ENCODE measurements at places on chromosomes 6 and 20.

GRCh38 chr20:9186396-9186795, 117.5 kb downstream of the PLCB4 start:
- no peak for DNase-seq

DNA sequence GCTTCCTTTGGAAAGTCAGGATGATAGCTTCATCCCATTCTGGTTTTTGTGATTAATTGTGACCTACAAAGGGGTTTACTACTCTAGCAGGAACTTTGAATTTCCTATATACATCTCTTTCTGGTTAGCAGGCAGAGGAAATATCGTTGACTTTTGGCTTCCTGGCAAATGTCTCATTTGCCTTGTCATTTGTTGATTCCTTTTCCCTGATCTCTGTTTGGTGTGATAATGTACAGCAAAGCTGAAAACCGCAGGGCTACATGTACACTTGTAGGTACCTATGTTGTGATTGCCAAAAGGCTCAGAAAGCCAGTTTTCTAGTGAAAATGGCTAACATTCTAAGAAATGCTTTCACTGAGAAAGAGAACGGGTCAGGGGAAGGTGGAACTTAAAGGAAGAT, 44.3 kb downstream of the TOP1 start:
- DNase-seq, result no peak

- DNase-seq, result no peak
Observed at GRCh38 chr6:43634702-43635303, 837 bp upstream of the MAD2L1BP start.

DNA sequence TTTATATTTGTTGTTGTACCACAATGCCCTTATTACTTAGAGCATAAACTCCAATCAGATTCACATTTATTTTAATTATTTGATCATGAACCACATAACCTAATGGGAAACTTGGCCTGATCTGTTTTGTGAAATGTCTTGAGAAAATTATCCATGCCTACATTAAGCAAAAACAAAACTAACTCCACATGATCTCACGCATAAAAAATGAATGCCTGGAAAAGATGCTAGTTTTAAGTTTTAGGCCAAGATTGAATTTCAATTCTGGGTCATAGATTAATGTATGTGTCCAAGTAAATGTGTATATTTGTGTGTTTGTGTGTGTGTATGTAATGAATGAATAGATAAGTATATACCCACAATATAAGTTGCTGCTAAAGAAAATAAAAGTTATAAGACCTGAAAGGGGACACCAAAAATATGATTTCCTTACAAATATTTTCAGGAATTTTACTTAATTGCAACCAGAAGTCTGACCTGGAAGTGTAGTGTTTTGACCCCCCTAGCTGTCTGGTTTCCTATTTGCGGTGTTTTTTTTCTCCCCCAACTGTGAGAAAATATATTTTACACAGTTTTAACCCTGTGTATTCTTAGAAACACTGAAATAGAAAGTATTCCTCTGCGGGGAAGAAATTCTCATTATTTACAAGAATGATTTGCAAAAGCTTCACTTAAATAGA, 97.2 kb downstream of the JAG1 start:
- DNase-seq, result no peak

GRCh38 chr20:4656491-4656890, 65.2 kb upstream of the PRND start:
- no peak for DNase-seq

- no peak for DNase-seq
Observed at GRCh38 chr6:99269207-99269606, 80.3 kb downstream of the FAXC start.

DNA sequence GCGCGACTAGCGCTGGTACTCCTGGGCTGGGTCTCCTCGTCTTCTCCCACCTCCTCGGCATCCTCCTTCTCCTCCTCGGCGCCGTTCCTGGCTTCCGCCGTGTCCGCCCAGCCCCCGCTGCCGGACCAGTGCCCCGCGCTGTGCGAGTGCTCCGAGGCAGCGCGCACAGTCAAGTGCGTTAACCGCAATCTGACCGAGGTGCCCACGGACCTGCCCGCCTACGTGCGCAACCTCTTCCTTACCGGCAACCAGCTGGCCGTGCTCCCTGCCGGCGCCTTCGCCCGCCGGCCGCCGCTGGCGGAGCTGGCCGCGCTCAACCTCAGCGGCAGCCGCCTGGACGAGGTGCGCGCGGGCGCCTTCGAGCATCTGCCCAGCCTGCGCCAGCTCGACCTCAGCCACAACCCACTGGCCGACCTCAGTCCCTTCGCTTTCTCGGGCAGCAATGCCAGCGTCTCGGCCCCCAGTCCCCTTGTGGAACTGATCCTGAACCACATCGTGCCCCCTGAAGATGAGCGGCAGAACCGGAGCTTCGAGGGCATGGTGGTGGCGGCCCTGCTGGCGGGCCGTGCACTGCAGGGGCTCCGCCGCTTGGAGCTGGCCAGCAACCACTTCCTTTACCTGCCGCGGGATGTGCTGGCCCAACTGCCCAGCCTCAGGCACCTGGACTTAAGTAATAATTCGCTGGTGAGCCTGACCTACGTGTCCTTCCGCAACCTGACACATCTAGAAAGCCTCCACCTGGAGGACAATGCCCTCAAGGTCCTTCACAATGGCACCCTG, 1.6 kb downstream of the TPBG start:
- peak; percentile 2 for DNase-seq

- no peak for DNase-seq
Observed at GRCh38 chr6:169420912-169421543, 167.4 kb upstream of the THBS2 start.

DNA sequence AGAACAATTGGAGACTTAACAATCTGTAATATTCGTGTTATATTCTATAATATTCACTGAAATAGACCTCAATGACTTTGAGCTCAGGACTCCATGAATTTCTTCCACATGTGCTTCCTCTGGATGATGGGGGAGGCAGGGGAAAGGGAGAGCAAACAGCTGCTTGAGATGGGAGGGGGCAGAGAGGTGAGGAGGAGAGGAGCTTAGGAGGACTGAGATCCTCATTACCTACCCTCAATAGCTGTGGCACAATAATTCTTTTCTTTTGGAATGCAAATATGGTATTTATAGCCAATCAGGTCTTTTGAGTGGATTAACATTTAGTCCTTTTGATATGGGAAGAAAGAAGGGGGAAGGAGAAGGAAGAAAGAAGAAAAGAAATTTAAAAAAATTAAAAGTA, 64.1 kb upstream of the ZNF217 start:
- DNase-seq, result no peak

- no peak for DNase-seq
Observed at GRCh38 chr6:67933278-67933677, 701.8 kb upstream of the ADGRB3 start.

DNA sequence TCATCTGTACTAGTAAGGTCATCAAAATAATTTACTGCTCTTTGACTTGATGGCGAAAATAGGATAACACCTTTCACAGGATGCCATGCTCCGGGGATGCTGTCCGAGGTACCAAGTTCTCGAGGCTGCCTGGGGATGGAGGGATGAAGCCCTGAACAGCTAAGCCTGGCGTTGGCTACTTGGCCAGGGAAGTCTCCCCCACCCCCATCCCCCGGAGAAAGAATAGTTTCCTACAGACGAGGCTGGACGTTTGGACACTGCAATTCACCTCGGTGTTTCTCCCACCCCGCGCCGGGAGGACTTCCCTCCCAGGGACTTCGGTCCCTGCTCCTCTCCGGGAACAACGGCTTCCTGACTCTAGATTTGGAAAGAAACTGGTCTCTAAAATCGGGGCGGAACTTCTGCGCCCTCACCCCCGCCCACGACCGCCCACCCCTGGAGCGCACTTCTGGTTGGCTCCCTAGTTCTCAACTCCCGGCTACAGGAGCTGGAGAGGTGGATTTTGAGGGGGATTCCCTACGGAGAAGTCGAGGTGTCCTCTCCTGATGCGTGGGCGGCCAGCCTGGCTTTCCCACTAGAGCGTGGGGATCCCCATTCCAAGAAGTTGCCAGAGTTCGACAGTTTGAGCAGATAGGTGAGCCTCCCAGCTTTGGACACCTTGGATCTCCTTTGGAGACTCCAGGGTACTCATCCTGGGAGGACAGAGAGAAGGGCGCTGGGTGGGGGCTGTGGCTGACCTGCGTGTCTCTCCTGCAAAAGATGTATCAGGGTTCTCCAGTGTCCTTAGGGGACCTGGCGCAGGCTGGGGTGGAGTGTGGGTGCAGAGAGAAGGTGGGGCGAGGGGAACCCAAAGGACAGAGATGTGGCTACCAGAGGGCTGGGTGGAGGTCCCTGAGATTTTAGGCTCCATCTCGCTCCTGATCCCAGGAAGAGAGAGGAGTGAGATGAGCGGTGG, 1.1 kb downstream of the PCSK2 start:
- no peak for DNase-seq

DNA sequence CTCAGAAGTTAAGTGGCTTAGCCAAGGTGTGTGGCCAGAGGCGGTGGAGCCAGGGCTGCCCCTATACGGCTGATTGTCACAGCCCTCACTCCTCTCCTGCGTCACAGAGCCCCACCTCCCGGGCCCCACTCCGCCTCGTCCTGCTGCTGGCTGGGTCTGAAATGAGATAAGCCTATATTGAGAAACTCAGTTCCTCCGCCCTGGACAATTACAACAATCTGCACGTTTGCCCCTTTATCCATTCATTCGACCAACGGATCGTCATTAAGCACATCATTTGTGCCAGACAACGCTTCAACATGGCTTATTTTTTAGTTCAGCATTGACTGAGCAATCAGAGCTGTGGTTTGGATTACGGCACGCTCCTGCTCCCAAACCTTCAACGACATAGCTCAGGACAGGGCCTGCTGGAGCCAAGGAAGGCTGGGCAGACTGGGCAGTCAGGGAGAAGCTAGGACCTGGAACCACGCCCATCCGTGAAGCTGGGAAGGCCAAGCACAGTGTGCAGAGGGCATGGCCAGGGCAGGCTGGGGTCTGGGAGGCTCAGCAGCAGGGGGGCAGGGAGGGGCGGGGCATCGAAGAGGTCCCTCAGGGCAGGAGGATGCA, 16.6 kb upstream of the EZR start:
- no peak for DNase-seq

DNA sequence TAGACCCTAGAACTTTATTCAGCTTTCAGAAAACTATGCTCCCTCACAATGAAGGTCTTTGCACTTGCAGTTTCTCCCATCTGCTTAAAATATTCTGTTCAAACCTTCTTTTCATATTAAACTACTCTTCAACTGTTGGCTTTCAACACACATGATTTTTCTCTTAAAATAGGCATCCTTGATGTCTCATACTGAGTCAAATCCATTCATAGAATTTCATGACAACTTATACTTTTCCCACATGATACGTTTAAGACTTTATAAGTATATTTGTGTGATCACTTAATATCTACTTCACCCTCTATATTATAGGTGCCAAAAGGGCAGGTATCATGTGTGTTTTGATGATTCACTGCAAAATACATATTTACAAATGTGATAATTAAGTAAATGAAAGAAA, 412.5 kb downstream of the MMUT start:
- no peak for DNase-seq

- DNase-seq, result no peak
Observed at GRCh38 chr20:46946181-46946624, 51.6 kb downstream of the EYA2 start.

GRCh38 chr6:164303102-164303964, 888.8 kb downstream of the QKI start:
- DNase-seq, result no peak

DNA sequence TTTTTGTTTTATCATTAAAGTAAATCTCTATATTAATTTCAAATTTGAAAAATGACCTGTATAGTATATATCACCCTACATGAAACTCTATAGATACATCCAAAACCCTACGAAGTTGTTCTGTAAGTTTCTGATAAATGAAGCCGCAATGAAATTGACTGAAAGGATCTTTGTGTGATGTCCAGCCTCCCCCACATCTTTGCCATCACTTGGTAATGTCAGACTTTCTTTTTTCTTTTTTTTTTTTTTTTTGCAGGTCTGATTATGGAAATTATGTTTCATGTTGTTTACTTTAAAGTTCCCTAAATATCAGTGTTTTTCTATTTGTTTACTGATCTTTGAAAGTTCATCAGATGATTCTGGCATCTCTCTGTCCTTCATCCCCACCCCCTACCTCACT, 155.6 kb upstream of the CDH4 start:
- DNase-seq, result no peak

DNA sequence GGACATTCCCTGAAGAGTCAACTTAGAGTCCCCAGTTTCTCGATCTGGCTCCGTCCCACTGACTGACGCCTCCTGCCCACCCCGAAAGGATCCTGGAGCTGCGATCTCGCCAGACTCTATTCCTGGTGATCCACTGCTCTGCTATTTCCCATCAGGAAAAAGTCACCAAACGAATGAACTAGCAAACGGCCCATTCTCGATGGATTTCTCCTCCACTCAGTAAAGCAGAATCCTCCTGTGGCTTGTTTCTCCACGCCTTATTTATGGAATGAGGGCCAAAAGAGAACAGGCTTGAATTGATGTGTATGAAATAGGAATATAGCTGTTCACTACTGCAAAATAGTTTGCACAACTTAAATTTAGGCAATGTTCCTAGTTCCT, 5.4 kb downstream of the NKX2-4 start:
- no peak for DNase-seq

DNA sequence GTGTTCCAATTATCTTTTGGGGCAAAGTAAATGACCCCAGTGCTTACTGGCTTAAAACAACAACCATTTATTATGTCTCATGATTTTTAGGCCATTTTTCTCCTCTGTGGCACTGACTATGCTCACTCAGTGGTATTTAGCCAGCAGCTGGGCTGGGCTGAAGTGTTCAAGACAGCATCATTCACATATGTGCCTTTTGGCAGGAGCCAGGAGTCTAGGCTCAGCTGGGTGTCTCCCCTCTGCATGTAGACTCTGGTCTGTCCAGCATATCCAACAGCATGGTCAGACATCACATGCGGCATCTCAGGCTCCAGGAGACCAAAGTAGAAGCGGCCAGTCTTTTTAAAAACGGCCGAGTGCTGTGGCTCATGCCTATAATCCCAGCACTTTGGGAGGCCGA, 120.3 kb upstream of the TOP1 start:
- DNase-seq, result no peak

GRCh38 chr20:47041396-47041899, 146.8 kb downstream of the EYA2 start:
- no peak for DNase-seq

- DNase-seq, result no peak
Observed at GRCh38 chr20:47859278-47859677, 74.0 kb upstream of the SULF2 start.

GRCh38 chr6:105021399-105021798, 64.5 kb downstream of the LIN28B start:
- no peak for DNase-seq

DNA sequence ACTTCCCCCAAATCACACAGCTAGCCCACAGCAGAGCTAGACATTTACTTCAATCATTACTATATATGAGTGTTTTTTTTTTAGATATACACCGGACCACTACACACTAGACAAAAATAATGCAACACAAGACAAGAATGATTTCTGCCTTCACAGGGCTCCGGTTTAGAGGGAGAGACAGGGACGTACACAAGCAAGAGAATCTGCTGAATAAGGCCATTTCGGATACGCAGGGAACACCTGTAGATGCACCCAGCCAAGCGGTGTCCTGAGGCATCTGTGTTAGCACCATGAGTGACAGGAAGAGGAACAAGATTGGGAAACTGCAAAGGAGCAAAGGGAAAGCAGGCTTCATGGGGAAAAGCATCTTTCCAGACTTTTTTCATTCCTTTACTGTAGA, 45.7 kb downstream of the HS3ST5 start:
- DNase-seq, result no peak

- DNase-seq, result no peak
Observed at GRCh38 chr20:57894096-57894495, 184.3 kb upstream of the PMEPA1 start.

All from stimulated activated naive CD8-positive, alpha-beta T cell treated with anti-CD3 and anti-CD28 coated beads, Interleukin-15, amount 100 ng/mL, for 72 hours (primary cell).